ENCODE measurements at places on chromosomes 6 and 20. TPM values are rescaled to one million over a fixed set of nuclear protein-coding genes. Genes with fewer than 3 reads are reported as not detected.

Gene MCM8
- 8.3 TPM for total RNA-seq

Gene RNF217
- 23.7 TPM for total RNA-seq

Gene ACSS1
- total RNA-seq = 13.5 TPM

Gene KHDRBS2
- 35.1 TPM for total RNA-seq

Gene NR2E1
- total RNA-seq = not detected
